Amniotic epithelial cell (primary cell): ENCODE measurements at places on chromosomes 12 and 14.

DNA sequence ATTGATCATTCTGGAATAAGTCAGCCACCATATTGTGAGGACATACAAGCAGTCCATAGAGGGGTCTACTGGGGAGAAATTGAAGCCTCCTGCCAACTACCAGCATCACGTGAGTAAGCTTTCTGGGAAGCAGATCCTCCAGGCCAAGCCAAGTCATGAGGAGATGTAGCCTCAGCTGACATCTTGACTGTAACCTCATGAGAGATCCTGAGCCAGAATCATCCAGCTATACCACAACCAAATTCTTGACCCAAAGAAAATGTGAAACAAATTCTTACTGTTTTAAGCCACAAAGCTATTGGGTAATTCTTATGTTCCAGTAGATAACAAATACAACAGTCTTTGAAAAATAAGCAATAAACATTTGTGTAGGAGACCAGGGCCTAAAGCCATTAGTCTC, 479.4 kb upstream of the DCN start:
- DNase-seq, result peak; percentile 80

DNA sequence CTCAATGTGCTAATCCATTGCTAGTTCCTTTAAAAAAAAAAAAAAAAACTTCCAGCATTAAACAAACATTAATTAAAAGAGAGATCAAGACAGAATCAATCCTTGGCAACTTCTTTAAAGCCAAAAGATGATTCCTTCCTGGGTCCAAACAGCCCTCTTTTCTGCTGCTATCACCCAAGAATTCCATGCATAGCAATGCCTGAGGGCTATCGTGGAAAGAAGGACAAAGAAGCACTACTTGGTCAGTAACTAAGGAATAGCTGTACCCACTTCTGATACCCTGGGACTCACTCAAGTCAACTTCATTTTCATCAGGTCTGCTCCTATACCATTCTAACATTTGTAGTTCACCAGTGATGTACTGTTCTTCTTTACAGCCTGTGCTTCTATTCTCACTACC, 51.8 kb downstream of the SLC38A2 start:
- DNase-seq, result no peak

GRCh38 chr12:115620816-115621215, 656.7 kb downstream of the MED13L start:
- DNase-seq, result peak; percentile 27

DNA sequence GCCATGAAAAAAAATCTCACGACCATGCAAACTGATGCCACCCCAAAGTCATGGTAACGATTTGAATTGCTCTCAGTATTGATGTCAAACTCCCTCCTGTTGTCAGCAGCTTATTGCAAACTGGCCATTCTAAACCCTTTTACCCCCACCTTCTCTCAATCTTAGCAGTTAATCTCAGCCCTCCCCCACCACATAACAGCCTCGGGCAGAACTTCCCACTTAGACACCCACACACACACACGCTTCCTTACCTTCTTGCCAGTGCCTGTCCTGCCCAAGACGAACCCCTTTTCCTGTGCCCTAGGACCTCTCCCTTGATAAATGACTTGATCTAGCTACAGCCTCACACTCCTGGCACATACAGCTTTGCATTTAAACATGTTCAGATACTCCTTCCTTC, 56.6 kb downstream of the GPATCH2L start:
- no peak for DNase-seq

GRCh38 chr12:43930032-43930431, 94.2 kb downstream of the TMEM117 start:
- no peak for DNase-seq

GRCh38 chr12:21599143-21599999, 5.3 kb downstream of the GYS2 start:
- no peak for DNase-seq

- peak; percentile 12 for DNase-seq
These were observed 57.3 kb downstream of the KNTC1 start for GRCh38 chr12:122584177-122584863.

DNA sequence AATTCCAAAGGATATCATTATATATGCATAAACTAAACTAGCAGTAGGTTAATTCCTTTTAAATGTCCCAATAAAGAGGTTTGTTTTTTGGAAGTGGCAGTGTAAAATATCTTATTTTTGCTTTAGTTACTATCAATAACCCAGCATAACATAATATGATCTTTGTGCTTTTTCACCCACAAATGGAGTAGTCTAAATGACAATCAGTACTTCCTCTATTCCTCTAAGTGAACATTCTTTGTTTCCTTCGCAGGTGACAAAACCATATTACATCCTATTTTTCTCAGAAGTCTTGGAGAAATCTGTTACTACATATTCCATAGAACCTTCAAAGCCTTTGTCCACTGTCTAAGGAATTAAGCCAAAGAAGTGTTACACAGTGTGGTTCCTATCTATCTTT, 62.5 kb downstream of the MED13L start:
- no peak for DNase-seq
